Fibroblast of lung (primary cell): ENCODE measurements at places on chromosomes 7 and 10.

DNA sequence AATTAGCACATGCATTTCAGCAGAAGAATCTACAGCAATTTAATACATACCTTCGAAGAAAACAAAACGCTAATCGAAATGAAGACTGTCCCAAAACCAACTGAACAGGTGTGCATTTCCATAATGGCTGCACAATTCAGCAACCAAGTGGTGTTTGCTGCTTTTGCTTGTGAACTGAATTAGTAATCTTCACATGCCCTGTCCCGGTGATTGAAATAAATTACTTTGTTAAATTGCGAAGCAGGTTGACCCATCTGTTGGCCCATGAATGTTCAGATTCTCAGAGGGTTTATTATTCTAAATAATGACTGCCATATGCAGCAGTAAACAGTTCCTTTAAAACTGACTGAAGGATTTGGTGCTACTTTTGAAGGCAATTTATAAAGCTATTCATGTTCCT lies 445.2 kb upstream of the NFE2L3 start:
- no peak for DNase-seq

DNA sequence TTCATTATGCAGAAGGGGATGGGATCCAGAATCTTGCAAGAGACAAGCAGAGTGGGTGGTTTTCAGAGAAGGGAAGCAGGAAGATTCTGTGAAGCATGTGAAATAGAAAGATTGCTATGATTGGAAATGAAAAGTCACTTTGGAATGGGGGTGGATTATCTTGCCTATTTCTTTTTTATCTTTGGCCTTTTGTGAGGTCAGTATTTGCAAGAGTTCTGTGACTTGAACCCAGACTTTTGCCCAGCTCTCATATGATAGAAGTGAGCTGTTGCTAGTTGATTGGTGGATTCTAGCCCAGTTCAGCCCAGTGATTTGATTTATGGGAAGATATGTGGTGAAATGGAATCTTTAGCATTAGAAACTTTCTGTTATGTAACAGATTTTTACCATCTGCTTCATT lies 17.1 kb downstream of the ENTPD7 start:
- peak; percentile 79 for DNase-seq

- peak; percentile 17 for DNase-seq
Measured at GRCh38 chr7:21568762-21569161, 25.9 kb downstream of the DNAH11 start.

DNA sequence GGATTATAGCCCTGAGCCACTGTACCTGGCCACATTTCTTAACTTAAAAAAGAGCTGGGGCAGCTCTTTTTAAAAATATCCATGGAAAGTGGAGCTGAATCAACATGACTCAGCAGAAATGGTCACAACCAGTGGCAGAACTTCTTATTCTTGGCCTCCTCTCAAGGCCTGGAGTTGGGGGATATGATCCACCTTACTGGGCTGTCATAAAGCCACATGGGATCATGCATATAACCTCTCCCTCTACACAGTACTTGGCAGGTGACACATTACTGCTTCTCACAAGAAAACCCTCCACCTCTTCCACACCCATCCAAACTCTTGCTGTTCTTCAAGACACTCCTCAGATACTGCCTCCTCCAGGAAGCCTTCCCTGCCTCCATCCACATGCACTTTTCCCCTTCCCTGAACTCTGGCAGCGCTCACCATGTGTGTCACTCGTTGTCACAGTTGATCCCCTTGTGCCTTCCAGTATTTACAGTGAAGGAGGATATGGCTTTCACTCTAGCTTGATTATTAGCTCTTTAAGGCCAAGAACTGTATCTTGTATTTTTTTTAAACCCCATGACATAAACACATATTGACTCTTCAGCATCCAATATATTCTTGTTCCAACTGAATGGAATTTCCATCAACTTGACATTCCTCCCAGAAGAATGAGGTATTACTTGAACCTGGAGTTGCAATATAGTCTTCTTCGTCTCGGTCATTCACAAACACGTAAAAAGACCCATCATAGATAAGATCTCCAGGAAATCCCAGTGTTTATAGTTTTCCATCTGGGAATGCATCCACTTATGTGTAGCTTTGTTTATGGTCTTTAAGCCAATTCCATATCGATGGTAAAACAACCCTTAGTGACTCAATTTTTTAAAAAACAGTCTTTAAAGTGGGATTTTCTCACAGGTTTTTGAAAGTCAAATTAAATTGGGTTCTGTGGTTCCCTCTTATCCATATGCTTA lies 85.5 kb downstream of the TBXAS1 start:
- DNase-seq = peak; percentile 72

DNA sequence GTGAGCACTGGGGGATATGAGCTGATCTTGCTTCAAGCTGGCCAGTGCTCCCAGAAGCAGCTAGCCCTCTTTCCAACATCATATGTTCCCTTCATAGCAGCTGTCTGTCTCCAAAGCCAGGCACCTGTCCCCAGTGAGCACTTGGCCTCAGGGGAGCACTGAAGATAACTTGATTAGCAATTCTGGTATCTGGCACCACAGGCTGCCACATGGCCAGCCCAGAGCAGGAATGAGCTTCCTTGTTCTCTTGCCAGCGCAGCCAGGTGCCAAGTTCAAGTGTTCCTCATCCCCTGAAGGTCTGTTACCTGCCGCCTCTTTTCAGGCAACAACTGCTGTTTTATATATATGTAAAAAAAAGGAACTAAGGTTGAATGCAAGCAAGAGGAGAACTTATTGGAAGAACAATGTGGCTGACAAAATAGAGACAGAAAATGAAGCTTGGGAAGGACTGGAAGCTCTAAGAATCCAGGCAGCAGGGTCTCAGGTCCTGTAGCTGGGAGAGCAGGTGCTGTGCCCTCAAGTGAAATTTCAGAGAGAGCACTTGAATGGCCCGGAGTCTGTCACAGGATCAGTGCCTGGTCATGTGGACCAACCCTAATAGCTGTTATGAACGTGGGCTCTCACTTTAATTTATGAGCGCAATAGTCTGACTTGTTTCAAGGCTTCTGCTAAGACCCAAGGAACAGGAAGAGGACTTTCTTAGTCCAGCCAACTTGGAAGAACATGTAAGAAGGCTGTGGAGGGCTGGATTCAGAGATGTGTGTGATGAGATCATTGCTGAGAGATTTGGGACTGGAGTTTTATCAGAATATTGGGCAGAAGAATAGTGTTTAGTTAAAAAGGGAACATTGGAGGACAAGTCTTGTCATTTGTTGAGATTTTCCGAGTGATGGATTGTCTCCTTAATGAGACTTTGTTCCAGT lies 267.2 kb downstream of the GLRX3 start:
- no peak for DNase-seq

DNA sequence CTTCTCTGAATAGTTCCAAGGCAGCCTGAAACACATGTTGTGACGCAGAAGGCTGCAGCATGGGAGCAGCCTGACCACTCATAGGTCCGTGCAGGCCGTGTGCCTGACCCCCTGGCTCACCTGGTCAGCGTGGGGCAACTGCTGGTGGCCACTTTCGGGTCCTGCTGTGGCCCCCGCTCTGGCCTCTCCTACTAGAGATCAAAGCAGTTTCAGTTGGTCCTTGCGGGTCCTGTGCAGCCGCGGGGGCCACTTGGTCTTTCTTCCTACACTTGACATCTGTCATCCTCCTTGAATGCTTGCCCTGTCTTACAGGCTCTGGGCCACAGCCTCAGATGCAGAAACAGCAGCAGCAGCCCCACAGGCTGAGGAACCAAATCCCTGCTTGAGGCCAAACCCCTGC lies 320.8 kb upstream of the ZNF32 start:
- no peak for DNase-seq

GRCh38 chr10:103618575-103619423 lies 125.3 kb downstream of the NEURL1 start:
- DNase-seq = peak; percentile 82

- no peak for DNase-seq
Measured at GRCh38 chr10:4780091-4780490, 45.9 kb upstream of the AKR1E2 start.

- DNase-seq = peak; percentile 44
Measured at GRCh38 chr7:130896051-130896881, 162.3 kb upstream of the KLF14 start.

DNA sequence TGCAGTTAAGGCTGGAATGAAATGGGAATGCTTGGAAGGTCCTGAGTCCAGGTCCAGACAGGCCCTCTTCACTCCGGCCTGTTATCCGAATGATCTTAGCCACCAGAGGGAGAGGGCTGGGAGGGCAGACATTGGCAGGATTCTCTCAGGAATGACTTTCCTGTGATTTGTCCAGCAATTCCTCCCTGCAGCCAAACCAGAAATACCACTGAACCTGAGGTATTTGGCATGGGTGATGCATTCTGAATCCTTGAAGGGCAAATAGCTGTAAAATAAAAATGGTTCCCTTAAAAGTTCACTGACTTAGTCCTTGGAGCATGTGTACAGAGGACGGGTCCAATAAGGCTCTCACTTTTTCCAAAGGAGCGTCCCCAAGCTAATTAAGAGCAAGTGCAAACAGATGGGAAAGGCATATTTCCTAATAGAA lies 77.5 kb upstream of the HABP2 start:
- no peak for DNase-seq

DNA sequence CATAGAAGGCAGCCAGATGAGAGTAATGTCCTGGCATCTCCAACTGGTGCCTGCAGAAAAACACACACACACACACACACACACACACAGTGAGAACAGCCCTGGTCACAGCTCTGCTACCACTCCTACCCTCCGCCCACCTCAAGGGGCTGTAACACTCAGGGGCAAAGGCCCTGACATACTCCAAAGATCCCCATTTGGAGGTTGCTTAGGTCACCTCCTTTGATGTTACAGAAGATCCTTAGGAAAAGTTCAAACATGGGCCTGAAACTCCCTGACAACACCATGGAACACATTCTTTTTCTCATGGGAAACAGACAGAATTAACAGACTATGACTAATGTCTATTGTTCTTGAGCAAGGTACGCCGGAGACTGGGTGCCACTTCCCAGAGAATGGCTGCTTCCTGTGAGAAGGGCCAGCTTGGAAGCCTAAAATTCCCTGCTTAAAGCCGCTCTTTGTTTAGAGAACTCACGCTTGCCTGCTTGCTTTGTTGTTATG lies 27.7 kb downstream of the DENND11 start:
- no peak for DNase-seq

DNA sequence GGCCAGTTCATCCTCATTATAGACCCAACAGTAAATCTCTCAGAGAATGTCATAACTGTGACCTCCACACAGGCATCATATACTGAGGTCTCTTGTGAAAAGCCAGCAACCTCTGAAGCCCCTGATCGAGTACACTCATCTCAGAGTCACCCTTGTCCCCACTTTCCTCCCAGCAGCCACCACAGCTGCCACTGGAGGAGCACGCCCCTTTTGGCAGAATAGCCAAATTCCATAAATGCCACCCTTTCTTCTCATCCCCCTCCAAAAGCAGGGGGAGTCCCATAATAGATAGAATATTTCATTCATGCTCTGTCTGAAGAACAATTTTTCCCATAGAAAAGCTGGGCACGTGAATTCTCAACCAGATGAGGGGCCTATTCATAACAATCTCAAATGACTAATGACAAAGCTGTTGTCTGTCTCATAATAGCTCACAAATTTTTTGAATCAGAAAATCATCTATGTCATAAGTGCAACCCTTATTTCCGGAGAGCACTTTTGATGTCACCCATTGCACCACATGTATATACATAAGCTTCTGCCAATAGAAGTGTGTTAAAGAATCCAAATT lies 47.4 kb downstream of the SGMS1 start:
- DNase-seq = no peak

DNA sequence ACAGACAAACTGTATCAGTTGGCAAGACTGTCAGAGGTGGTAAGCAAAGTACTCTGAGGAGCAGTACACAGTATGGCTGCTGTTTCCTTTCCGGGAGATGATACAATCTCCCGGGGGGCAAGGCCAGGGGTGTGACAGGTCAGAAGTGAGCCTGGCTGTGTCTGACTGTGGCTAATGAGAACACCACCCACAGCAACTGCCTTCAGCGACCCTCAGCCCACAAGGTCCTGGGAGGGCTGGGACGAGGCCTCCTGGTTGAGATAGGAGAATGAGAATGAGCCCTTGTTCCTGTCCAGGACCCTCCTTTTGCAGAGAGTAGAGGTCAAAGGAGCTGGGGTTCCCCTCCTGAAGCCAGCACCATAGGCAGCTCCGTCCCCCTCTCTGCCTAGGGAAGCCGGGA lies 421.7 kb downstream of the TCERG1L start:
- DNase-seq = no peak

- no peak for DNase-seq
Measured at GRCh38 chr7:94883616-94884015, 23.8 kb upstream of the PPP1R9A start.

DNA sequence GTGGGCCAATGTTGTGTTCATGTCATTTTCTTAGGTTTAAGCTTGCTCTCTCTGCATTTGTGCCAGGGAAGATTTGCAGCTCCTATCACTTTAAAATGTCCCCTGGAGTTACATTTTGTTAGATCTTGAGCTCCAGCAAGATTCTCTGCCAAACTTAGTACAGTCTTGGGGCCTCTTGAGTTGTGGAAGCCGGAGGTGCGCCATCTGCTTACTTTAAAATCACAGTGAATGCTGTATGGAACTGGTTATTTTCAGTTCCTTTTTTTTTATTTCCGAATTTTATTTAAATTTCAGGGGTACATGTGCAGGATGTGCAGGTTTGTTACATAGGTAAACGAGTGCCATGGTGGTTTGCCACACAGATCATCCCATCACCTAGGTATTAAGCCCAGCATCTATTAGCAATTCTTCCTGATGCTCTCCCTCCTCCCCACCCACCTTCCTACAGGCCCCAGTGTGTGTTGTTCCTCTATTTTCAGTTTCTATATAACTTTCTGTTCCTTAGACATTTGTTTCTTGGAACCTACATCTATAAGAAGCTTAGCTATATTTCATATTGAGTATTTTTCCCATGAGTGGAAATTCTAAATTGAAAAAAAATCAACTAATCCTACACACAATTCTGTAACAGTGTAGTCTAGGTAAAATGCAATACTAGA lies 114.4 kb upstream of the CREB5 start:
- DNase-seq = no peak

DNA sequence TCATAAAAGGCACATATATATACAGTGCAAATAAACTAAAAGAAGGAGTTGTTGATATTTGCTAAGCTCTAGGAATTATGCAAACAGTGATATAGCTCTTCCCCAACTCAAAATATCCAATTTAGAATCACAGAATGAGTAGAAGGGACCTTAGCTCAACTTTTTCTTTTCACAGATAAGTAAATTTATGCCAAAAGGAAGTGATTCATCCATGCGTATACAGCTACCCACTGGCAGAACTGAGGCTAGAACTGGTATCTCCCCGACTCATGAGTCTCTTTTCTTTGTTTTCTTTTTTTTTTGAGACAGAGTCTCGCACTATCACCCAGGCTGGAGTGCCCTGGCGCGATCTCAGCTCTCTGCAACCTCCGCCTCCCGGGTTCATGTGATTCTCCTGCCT lies 54.2 kb upstream of the SVIL start:
- DNase-seq = peak; percentile 86

GRCh38 chr7:1073142-1073977 lies 14.6 kb upstream of the GPER1 start:
- no peak for DNase-seq

DNA sequence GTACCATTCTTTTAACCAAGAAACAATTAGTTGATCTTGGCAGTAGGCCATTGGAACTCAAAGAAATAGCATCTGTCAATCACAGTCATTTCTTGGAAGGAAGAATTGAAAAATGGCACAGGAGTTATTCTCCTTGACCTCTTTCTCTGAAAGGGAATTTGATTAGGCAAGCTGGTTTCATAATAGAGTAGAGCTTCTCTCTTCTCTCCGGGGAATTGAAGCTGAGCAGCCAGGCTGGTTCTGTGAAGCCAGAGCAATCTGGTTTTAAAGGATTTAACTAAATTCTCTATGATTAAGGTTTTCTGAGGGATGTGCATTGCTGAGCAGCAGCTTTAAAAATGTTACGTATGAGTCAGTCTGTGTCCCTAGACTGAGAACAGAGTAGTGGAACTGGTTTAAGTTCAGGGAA lies 70.2 kb downstream of the AHCYL2 start:
- peak; percentile 64 for DNase-seq
